ENCODE measurements at places on chromosomes 3 and 15.

GRCh38 chr15:73053398-73053723, 1.1 kb downstream of the NEO1 start:
- DNase-seq, result no peak

GRCh38 chr15:90729261-90729660, 12.1 kb downstream of the BLM start:
- DNase-seq, result no peak

DNA sequence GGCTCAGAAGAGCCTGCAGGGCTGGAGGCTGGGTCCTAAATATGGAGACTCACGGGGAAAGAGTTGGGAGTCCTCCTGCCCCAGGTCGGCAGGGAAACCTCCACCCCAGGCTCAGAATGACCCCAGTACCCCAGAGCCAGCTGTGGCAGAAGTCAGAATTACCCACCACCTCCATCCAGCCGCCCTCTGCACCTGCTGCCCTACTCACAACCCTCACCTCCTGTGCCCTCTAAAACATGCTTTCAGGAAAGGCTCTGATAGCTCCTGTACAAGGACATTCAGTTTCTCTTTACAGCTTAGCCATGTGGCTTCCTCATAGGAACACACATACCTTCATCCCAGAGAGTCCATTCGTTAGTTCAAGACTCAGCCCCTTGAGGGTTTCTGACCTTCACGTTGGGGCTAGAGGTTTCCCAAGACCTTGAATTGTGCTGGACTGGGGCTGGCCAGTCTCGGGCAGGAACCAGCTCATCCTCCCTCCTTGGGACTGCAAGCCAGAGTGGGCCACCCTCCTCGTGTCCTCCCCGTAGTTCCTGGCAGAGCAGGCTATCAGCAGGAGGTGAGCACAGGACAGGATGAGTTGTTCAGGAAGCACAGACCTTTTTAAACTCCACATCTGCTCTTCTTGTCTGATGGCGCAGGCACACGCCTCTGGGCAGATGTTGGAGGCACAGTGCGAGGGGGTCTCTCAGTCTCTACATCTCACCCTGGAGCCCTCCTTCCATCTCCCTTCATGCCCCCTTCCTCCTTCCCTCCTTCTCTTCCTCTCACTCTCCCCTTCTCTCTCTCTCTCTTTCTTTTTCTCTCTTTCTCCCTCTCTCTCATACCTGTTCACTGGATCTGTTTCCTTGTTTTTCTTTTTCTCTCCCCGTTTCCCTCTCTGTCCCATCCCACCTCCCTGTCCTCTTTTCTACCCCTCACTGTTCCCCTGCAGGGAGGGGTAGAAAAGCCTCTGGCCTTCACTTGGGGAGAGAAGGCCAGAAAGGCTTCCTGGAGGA, 55.9 kb upstream of the NR2C2 start:
- DNase-seq, result no peak

GRCh38 chr15:73947651-73948050, 21.4 kb downstream of the LOXL1 start:
- no peak for DNase-seq

Measured in activated T-cell treated with anti-CD3 and anti-CD28 coated beads for 24 hours (primary cell).